ENCODE measurements at places on chromosomes 2 and 18. TPM values are rescaled to one million over a fixed set of nuclear protein-coding genes. Genes with fewer than 3 reads are reported as not detected.
A peak's percentile ranks its signal among the peaks of the same experiment; 100 is the strongest.

The ADD2 gene
- total RNA-seq, result 0.08 TPM

- peaks cover 30% of the 10 kb centered on the region for H3K36me3 ChIP-seq
- H3K4me3 ChIP-seq, result no peak overlapping the region
- no peaks in the 10 kb centered on the region for H3K27me3 ChIP-seq
- DNase-seq, result peak; percentile 64
- peak overlapping the region; percentile 78 for H3K27ac ChIP-seq
Observed at GRCh38 chr2:233202531-233202944, 48.9 kb upstream of the ATG16L1 start.

The RAX gene
- not detected for total RNA-seq

DNA sequence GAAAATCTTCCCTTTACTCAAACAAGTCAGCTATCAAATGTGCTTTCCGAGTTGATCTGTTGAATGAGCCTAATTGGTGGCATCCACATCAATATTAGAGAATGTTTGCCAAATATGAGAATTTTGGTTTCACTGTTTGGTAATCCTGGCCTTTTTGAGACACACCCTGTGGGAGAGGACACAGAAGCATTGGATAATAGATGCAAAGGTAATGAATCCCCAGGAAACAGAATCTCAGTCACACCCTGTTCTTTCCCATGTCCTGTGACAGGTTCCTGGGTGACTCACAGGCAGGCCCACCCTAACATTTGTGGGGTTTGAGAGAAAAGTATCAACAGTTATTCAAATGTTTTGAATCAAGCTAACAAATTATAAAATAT, 99.8 kb upstream of the PELI1 start:
- DNase-seq, result no peak
- no peaks in the 10 kb centered on the region for H3K27me3 ChIP-seq
- H3K4me3 ChIP-seq, result no peak overlapping the region
- H3K36me3 ChIP-seq, result no peaks in the 10 kb centered on the region
- no peaks in the 10 kb centered on the region for H3K4me1 ChIP-seq
- no peak overlapping the region for H3K27ac ChIP-seq

The VPS4B gene
- 34.0 TPM for total RNA-seq

- no peaks in the 10 kb centered on the region for H3K36me3 ChIP-seq
- no peaks in the 10 kb centered on the region for H3K27me3 ChIP-seq
- H3K4me1 ChIP-seq, result no peaks in the 10 kb centered on the region
- DNase-seq, result peak; percentile 9
Observed at GRCh38 chr2:234164493-234165413, 114.3 kb downstream of the SPP2 start.

The PDIA6 gene
- total RNA-seq, result 178 TPM

The STEAP3 gene
- total RNA-seq, result 7.6 TPM

The CNTNAP5 gene
- not detected for total RNA-seq

DNA sequence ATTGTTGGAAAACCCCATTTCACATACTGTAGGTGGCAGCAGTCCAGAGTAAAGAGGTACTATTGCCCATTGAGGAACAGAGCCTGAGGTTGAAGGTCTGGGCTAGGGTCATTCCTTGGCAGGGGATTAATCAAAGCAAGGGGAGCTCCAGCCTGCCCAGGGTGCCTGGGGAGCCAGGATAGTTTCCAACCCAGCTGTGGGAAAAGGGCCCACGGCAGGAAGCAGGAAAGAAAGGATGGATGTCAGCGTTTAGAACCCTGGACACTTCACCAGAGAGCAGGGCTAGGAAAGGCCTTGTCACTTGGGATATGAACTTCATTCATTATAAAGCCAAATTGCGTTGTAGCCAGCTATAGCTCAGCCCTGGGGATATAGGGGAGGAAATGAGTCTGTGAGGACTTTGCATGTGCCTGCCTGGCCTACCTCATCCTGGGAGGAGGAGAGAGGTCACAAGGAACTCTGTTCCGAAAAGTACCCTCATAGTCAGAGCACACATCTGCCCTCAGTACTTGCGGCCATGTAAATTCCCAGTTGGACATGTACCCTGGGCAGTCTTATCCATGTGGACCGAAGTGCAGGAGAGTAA, 140.2 kb upstream of the COPS8 start:
- no peak for DNase-seq
- H3K4me3 ChIP-seq, result no peak overlapping the region
- no peaks in the 10 kb centered on the region for H3K27me3 ChIP-seq
- H3K36me3 ChIP-seq, result no peaks in the 10 kb centered on the region

DNA sequence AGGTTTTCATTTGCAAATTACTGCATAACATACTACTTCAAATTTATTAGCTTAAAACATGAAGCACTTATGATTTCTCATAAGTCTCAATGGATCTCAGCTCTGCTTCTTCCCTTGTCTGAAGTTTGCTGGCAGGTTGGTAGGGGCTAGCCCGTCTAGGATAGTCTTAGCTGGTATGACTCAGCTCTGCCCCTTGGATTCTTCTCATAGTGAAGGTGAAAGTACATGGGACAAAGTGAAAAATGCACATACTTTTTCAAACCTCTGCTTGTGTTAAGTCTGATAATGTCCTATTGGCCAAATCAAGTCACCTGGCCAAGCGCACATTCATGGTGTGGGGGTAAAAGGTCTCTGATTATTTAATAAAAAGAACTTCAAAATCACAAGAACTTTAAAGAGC, 184.8 kb upstream of the VWC2L start:
- H3K27me3 ChIP-seq, result no peaks in the 10 kb centered on the region
- H3K36me3 ChIP-seq, result no peaks in the 10 kb centered on the region
